Left ventricle myocardium inferior (tissue), 1 donor: ENCODE measurements at places on chromosomes 3 and 15. TPM values are rescaled to one million over a fixed set of nuclear protein-coding genes. Genes with fewer than 3 reads are reported as not detected.

The B3GALNT1 gene
- 56.1 TPM for total RNA-seq

The CYP1A1 gene
- 0.41 TPM for total RNA-seq

The SAMMSON gene
- not detected for total RNA-seq

The ACTC1 gene
- total RNA-seq, result 13,225 TPM

The TMEM212 gene
- not detected for total RNA-seq

The CNTN3 gene
- 1.2 TPM for total RNA-seq

The SPRED1 gene
- 8.7 TPM for total RNA-seq

The CYP1A2 gene
- not detected for total RNA-seq

The NOX5 gene
- total RNA-seq, result not detected

The DCUN1D1 gene
- total RNA-seq, result 31.7 TPM

The CLDN16 gene
- total RNA-seq, result not detected

The APH1B gene
- 6.2 TPM for total RNA-seq

The MAPKAPK3 gene
- total RNA-seq, result 359 TPM

The ST3GAL6 gene
- 52.5 TPM for total RNA-seq
